Smooth muscle cell of bladder (primary cell): ENCODE measurements at places on chromosomes 2 and 18. TPM values are rescaled to one million over a fixed set of nuclear protein-coding genes. Genes with fewer than 3 reads are reported as not detected.

TDRD15 gene
- total RNA-seq: not detected in 2 replicates

ANKRD62 gene
- total RNA-seq: not detected in 2 replicates

GRP gene
- total RNA-seq: not detected in 2 replicates

SERPINB3 gene
- 0.28 TPM in 1 of 2 replicates, not detected in the other for total RNA-seq
